Trophoblast cell (in vitro differentiated cells and primary cell): ENCODE measurements at places on chromosomes 6 and 20.

DNA sequence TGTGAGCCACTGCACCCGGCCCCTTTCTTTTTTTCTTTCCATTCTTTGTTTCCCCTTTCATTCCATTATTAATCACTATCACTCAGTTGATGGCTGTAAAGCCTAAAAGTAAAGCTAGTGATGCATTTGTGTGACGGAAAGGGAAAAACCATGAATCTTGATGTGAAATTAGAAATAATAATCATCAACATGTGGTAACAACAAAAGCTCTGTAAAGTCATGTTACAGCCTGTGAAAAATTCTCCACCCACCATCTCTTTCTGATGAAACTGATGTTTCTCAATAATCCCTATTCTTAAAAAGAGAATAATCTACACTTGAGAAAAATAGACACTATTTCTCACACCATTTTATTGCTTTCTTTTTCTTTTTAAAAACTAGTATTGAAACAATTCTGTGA, 80.0 kb downstream of the CRYBG1 start:
- H3K27ac ChIP-seq: no peak overlapping the region

- H3K36me3 ChIP-seq: no peaks in the 10 kb centered on the region
- no peak overlapping the region for H3K27ac ChIP-seq
- no peak overlapping the region for H3K4me3 ChIP-seq
- H3K27me3 ChIP-seq: no peaks in the 10 kb centered on the region
- DNase-seq: no peak
These were observed 117.4 kb upstream of the FRMD1 start for GRCh38 chr6:168196385-168196860.

DNA sequence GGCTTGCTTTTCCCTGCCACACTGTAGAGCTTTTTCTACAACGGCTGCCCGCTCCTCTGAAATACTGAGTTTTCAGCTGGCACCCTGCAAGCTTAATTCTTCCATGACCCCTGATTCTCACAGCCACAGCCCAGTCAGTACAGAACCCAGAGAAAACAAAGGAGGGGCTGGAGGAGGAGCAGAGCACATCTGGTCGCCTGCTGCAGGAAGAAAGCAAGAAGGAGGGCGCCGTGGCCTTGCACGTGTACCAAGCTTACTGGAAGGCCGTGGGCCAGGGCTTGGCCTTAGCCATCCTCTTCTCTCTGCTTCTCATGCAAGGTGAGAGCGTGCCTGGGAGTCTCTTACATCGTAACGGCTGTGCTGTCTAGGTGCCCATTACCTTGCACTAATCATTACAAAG, 11.3 kb downstream of the DLK2 start:
- no peak overlapping the region for H3K4me3 ChIP-seq
- no peak overlapping the region for H3K27ac ChIP-seq
- H3K36me3 ChIP-seq: peaks cover 71% of the 10 kb centered on the region
- H3K4me1 ChIP-seq: no peaks in the 10 kb centered on the region
- H3K27me3 ChIP-seq: no peaks in the 10 kb centered on the region

DNA sequence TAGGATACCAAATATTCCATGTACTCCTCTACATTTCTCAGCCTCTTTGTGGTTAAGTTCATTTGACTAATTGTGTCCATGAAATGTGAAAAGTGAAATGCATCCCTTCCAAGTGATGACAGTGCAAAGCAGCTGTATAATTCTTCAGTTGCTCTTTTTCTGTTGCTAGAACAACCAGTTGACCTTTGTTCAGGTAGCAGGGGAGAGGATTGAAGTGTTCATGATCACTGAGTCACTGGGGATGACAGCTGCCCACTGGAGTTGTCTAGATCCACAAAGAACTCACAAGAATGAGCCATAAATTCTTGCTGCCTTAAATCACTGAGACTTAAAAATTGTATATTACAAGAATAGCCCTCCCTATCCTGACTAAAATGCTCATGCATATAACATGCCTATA, 254.6 kb downstream of the EPHA7 start:
- H3K27me3 ChIP-seq: no peaks in the 10 kb centered on the region
- no peak overlapping the region for H3K27ac ChIP-seq
- no peaks in the 10 kb centered on the region for H3K36me3 ChIP-seq
- peak; percentile 20 for DNase-seq
- no peak overlapping the region for H3K4me3 ChIP-seq
- H3K4me1 ChIP-seq: no peaks in the 10 kb centered on the region

DNA sequence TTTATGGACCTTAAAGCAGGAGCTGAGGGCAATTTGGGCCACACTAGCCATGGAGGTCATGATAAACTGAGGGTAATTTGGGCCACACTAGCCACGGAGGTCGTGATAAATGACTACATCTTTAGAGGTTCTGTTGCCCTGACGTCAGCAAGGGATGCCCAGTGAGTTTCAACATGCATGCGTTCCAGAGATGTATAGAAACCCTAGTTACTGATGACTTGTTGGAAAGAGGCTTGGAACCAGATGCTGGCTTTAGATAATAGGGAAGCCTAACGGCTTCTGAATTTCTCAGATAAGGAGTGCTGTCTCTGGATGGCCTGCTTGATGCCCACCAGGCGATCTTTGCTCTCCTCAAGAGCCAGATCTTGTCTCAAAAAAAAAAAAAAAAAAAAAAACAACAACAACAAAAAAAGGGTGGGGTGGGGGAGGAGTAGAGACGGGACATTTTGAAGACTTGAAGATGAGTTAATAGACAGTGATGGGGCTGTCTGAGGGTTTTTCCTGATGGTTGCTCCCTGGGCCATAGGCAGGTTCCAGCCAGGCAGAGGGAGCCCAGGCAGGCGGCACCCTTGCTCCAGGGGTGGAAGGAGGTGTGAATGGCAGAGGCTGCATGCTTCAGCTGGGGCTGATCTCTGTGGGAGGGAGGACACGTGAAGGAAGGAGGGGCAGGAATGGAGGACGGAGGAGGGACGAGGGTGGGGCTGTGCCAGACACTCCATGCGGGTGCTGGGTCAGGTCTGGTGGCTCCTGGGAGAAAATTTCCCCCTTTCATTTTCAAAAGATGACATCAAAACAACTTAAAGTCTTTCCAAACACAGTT, 27.0 kb upstream of the FRMD1 start:
- peaks cover 7% of the 10 kb centered on the region for H3K27me3 ChIP-seq
- DNase-seq: peak; percentile 93
- no peak overlapping the region for H3K4me3 ChIP-seq
- no peaks in the 10 kb centered on the region for H3K36me3 ChIP-seq
- no peak overlapping the region for H3K27ac ChIP-seq

DNA sequence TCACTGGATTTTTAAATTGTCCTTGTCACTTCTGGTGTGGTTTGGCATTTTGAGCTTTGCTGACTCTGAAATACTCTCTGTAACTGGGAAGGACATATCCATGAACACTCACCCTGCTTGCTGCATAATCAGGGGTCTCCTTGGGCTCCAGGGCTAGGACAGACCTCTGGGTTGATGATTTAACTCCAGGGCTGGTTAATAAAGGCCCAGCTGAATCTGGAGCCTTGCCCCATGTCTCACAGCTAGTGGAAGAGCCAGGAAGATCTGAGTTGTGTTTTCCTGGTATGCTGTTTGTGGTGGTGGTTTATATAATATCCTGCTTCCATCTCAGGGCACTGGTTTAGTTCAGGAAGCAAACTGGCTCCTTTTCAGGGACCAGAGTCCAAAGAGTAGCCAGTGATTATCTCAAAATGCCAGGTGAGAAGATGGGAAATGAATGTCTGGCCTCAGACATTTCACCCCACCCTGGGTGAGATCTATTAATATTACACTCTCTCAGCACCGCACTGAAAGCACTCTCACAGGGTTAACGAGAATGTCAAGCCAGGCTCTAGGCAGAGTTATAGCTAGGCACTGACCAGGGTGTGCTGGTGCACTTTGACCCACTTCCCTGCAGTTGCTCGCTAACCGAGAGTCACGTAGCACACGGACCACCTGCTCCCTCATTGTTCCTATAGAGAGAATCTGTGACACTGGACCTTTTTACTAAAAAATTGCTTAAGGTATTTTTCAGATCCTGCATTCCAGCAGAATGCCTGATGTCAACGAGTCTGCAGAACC, 90.1 kb upstream of the SLC22A16 start:
- H3K36me3 ChIP-seq: no peaks in the 10 kb centered on the region
- DNase-seq: peak; percentile 20
- peaks cover 9% of the 10 kb centered on the region for H3K4me1 ChIP-seq
- H3K27me3 ChIP-seq: no peaks in the 10 kb centered on the region

DNA sequence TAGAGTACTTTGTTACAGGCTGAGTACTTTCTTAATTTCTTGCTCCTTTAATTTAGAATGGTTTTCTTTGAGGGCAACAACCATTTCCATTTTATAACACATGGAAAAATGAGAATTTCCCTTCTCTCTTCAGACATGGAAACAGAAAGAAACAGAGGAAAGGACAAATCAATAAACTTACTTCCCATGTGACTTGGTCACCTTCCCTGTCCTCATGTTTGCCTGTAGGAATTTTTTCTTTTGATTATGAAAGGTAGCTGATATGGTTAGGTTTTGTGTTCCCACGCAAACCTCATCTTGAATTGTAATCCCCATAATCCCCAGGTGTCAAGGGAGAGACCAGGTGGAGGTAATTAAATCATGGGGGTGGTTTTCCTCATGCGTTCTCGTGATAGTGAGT, 169.7 kb downstream of the PHF3 start:
- peak overlapping the region; percentile 69 for H3K27ac ChIP-seq
- no peak for DNase-seq
- no peaks in the 10 kb centered on the region for H3K27me3 ChIP-seq
- peaks cover 5% of the 10 kb centered on the region for H3K4me1 ChIP-seq
- H3K4me3 ChIP-seq: no peak overlapping the region
- no peaks in the 10 kb centered on the region for H3K36me3 ChIP-seq

DNA sequence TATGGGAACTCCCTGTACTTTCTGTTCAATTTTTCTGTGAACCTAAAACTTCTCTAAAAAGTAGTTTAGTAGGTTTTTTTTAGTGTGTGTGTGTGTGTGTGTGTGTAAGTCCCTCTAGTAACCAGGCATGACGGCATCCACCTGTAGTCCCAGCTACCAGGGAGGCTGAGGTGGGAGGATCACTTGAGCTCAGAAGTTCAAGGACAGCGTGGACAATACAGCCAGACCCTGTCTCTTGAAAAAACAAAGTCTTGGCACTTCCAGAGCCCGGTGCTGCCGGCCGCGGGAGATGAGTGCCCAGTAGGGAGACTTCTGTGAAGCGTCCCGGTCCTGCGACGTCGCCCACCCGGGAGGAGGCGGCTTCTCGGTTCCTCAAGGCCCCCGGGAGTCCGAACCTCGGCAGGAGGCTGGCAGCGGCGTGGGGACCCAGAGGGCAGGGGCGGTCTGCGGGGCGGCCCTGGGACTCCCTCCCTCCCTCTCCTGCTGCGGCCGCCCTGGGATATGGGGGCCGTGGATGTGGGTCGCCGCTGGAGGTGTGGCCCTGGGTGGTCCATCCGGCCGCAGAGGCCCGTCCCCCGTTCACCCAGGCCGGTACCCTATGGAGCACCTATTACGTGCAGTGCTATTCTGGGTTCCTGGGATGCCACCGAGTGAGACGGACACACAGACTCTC, 78.0 kb upstream of the SIRPG start:
- DNase-seq: no peak
- H3K4me3 ChIP-seq: no peak overlapping the region
- no peaks in the 10 kb centered on the region for H3K4me1 ChIP-seq
- H3K36me3 ChIP-seq: no peaks in the 10 kb centered on the region

DNA sequence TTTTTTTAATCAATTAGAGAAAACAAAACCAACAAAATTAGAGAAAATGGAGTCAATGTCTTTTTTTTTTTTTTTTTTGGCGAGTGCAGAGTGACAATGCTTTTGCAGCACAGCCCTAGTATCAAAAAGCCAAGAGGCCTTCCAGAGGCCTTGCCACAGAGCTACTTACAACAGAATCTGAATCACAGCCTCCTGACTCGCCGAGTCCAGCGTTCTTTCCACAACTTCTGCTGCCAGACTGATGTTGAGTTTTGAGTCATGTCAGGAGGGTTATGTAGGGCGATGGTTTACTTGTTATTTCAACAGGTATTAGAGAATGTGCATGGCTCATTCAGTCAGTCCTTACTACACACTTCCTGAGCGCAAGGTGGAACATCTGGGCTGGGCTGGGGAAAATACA, 88.6 kb downstream of the FNDC1 start:
- H3K27ac ChIP-seq: no peak overlapping the region
- H3K36me3 ChIP-seq: no peaks in the 10 kb centered on the region
- no peaks in the 10 kb centered on the region for H3K27me3 ChIP-seq

GRCh38 chr6:90536520-90536919, 50.4 kb downstream of the MAP3K7 start:
- no peaks in the 10 kb centered on the region for H3K4me1 ChIP-seq
- no peak for DNase-seq
- H3K27ac ChIP-seq: no peak overlapping the region
- no peak overlapping the region for H3K4me3 ChIP-seq

DNA sequence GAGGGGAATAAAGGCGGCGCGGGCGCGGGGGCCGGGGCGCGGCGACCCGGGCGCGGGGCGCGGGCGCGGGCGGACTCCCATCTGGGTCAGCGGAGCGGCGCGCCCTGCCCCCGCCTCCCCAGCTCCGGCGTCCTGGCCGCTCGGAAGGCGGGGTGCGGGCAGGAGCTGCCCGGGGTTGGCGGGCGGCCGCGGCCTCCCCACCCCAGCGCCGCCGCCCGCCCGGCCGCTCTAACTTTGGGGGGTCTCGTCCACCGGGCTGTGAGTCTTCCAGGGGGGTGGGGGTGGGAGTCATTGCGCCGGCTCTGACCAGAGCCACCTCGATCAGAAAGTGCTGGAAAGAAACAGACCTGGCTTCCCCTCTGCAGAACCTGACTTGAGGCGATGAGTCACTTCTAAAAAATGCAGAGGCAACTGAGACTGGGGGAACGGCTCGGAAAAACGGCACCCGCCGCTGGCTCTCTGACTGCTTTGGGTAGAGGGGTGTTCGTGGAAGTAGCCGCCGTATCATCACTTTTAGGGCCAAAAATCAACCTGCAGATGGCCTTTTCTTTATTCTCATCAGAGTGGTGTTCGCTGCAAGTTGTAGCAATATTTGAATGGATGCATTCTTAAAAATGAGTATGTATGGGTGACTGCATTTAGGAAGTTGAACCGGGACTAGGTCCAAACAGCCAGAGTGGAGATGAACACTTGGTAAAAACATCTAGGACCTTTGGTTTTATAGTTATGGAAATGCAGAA, 667 bp downstream of the CAP2 start:
- H3K4me1 ChIP-seq: peaks cover 2% of the 10 kb centered on the region
- peak overlapping the region; percentile 99 for H3K27ac ChIP-seq
- H3K27me3 ChIP-seq: no peaks in the 10 kb centered on the region
- peak overlapping the region; percentile 87 for H3K4me3 ChIP-seq

GRCh38 chr6:79564636-79565035, 27.4 kb upstream of the LCA5 start:
- H3K36me3 ChIP-seq: no peaks in the 10 kb centered on the region
- H3K27ac ChIP-seq: no peak overlapping the region
- no peak overlapping the region for H3K4me3 ChIP-seq
- no peaks in the 10 kb centered on the region for H3K27me3 ChIP-seq

- H3K4me3 ChIP-seq: no peak overlapping the region
- DNase-seq: no peak
- H3K4me1 ChIP-seq: peaks cover 13% of the 10 kb centered on the region
- no peaks in the 10 kb centered on the region for H3K27me3 ChIP-seq
These were observed 16.3 kb downstream of the PKIG start for GRCh38 chr20:44598423-44599305.

- H3K27ac ChIP-seq: no peak overlapping the region
- H3K4me1 ChIP-seq: peaks cover 3% of the 10 kb centered on the region
- H3K27me3 ChIP-seq: no peaks in the 10 kb centered on the region
These were observed 35.1 kb downstream of the NT5E start for GRCh38 chr6:85484948-85485347.

GRCh38 chr6:148629181-148629580, 117.6 kb upstream of the UST start:
- no peak overlapping the region for H3K4me3 ChIP-seq
- H3K36me3 ChIP-seq: no peaks in the 10 kb centered on the region
- no peak overlapping the region for H3K27ac ChIP-seq
- no peaks in the 10 kb centered on the region for H3K27me3 ChIP-seq
- H3K4me1 ChIP-seq: no peaks in the 10 kb centered on the region

- H3K4me1 ChIP-seq: no peaks in the 10 kb centered on the region
- DNase-seq: no peak
- no peaks in the 10 kb centered on the region for H3K36me3 ChIP-seq
- no peaks in the 10 kb centered on the region for H3K27me3 ChIP-seq
These were observed 149.3 kb downstream of the ADAT2 start for GRCh38 chr6:143301188-143301587.
